ENCODE measurements at places on chromosomes 3 and 15.

DNA sequence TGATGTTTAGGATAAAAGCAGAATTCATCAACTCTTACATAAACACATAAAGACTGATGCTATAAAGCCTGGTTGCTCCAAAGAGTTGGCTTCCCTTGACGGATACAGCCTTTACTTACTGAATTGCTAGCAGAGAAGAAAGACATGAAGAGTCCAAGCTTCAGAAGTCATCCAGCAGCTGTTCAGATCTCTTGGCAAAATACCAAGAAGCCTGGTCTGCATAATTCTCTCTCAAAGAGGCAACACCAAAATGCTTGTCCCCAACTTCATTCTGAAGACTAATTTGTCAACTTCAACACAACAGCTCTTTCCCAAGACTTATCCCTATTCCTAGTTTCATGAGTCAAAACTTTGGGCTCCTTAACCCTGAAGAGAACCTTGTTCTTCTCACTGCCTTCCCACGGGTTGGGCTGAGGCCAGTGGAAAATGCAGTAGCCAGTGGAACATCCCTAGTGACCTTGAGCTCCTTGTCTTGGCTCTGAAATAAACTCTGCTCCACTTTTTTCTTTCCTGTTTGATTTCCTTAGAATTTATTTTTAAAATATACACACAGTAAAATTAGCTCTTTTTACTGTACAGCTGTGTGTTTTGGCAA is 119.2 kb upstream of the THBS1 start:
- no peak for DNase-seq

DNA sequence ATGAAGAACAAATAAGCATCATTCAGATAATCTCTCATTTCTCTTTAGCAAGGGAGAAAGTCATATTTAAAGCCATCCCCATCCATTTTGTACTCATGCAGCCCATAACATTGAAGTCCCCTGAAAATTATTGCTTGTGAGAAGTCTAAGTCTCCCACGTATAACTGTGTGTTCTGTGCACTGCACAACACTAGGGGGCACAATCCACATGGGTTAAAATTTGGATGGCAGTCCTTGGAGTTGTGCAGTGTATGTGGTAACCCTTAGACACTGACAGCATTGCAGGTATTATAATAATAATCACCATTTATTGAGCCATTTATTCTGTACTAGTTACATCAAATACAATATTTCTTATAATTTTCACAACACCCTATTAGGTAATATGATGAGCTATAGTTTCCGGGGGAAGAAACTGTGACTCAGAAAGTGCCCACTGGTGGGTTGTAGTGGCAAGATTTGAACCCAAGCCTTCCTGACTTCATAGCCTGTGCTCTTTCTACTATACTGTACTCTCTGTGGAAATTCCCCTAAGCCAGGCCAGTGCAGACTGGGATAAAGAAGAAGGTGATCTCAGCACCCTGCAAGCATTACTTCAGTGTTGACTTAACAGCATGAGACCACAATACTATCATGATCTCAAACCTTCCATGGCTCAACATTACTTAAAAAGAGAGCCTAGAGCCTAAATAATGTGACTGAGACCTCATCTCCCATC is 15.7 kb downstream of the KCNAB1 start:
- no peak for DNase-seq

- no peak for DNase-seq
Measured at GRCh38 chr3:8464668-8465067, 37.0 kb upstream of the LMCD1 start.

GRCh38 chr15:48566668-48567067 is 78.8 kb downstream of the FBN1 start:
- DNase-seq, result no peak

- peak; percentile 92 for DNase-seq
Measured at GRCh38 chr15:37100109-37100965, at the start of gene MEIS2. MEIS2 (minus strand) TSS chr15:37100549; CDS start chr15:37099466, 1,083 bp downstream.

- DNase-seq, result no peak
Measured at GRCh38 chr3:30944124-30944523, 49.7 kb upstream of the GADL1 start.

GRCh38 chr3:71578054-71578751 is 5.3 kb downstream of the FOXP1 start:
- no peak for DNase-seq

- no peak for DNase-seq
Measured at GRCh38 chr15:86555098-86555497, 475.4 kb downstream of the AGBL1 start.

GRCh38 chr3:59995563-59995962 is 945.7 kb upstream of the CFAP20DC start:
- no peak for DNase-seq

- DNase-seq, result no peak
Measured at GRCh38 chr3:161208931-161209330, 12.2 kb upstream of the NMD3 start.

GRCh38 chr3:66270288-66270687 is 49.5 kb downstream of the SLC25A26 start:
- no peak for DNase-seq

DNA sequence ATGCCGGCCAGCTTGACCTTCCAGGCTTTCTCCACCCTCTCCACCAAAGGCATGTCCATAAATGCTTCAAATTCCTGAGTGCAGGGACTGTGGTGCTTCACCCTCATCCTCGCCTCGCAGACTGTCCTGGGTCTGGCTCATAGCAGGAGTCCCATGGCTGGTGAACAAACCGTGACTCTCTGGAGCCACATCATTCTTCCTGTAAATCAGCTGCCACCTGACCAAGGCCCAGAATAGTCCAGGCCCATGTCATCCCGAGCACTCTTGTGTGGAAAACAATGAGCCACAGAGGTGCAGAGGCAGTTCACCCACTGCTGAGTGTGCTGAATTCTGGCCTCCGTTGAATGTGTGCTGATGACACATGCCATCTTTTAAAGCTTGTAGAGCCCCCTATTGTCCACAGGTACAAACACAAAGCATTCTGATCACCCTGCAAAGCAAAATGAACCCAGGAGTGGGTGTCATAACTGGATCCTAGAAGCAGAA is 68.6 kb downstream of the ABHD5 start:
- DNase-seq, result peak; percentile 88

DNA sequence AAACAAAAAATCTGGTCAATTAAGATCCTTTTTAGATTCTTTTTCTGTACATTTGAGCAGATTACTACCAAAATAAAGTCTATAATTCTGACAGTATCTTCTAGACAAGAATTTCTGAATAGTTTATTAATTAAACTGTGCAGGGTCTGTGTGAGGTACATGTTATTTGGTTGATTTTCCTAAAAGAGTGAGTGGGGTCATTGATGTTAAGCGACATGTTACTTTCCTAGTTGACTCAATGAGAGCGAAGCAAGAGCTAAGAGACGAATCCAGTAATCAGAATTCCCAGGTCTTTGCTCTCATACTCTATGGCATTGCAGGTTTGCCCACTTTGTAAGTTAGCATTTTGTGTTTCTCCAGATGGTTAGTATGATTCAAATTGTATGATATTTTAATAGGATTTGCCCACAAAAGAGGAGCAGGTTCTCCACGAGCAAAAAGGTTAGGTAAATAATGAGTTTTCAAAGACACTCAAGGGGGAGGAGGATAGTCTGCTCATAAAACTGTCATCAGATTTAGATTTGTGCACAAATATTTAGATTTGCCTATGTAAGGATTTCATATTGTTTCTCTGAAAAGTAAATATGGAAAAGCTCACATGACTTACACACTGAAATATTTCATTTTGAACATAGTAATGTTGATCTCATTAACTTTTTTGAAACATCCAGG is 217.2 kb upstream of the CGNL1 start:
- DNase-seq, result no peak

GRCh38 chr15:70357453-70357852 is 259.7 kb upstream of the TLE3 start:
- no peak for DNase-seq

- no peak for DNase-seq
Measured at GRCh38 chr3:197508461-197508860, 47.3 kb downstream of the BDH1 start.

- peak; percentile 38 for DNase-seq
Measured at GRCh38 chr3:74564560-74564959, 49.9 kb downstream of the CNTN3 start.

DNA sequence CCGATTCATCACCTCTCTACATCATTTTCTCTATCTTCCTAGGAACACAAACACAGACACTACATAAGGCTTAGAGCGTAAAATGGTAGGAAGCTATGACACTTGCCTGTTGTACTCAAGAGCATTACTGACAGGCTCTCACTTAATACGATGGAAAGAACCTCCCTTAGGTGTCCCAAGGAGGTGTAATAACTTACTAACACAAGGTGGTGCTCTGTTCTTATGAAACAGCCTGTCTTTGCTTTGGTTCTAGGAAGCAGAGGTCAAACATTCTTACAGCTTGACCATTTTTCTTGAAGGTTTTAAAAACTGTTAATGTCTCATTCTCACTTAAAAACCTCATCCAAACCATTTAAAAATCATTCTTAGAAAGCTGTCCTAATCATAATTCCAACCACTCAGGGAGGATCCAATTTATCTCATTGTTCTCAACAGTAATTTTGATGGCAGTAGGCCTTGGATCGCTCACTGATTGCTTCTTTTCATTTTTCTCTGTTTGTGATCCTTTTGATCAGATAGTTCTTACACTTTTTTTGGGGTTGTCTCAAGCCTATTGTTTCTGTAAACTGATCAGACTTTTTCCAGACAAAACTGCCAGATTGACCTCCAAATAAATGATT is 317.8 kb upstream of the AGTR1 start:
- peak; percentile 49 for DNase-seq

GRCh38 chr15:73633991-73634495 is 854 bp upstream of the NPTN start:
- DNase-seq, result peak; percentile 89

DNA sequence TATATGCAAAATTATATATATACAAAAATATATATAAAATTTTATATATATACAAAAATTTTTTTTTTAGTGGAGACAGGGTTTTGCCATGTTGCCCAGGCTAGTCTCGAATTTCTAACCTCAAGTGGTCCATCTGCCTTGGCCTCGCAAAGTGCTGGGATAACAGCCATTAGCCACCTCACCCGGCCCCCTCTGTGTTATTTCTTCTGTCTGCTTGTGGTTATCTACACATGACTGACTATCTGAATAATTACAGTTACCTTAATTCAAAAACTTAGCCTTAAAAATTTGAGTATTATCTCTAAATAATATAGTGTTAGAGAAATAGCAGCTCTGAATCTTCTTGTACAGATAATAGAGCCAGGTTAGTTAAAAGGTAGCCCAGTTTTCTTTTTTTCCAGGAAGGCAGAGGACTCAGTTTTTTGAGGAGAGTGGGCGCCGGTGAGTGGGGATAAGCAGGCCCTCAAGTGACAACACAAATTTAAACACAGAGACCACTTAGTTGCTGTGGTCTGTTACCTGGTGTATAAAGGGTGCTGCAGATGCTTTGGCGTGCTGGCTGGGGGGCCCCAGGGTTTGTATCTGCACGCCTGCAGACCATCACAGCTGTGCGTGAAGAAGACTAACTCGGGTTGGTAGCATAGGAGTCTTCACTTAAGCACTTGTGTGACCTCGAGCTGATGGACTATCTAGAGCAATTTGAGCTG is 83.7 kb downstream of the TRAK1 start:
- DNase-seq, result no peak

DNA sequence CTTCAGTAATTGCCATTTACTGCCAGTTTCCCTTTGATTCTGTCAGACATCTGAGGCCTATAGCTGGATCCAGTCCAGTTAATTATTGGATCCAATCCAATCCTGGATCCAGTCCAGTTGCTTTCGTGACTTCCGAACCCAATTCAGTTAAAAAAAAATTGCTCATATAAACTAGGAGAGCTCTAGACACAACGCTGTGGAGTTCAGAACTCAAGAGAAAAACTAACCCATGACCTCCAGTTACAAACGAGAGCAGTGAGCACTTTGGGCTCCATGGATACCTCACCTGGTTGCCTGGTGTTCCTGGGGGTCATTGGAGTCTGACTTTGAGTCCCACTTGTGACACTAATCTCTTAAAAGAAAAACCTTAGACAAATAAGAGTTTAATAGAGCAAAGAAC is 269.8 kb downstream of the THSD4 start:
- DNase-seq, result no peak

- no peak for DNase-seq
Measured at GRCh38 chr3:44042772-44043171, 198.9 kb upstream of the TOPAZ1 start.

GRCh38 chr3:120561251-120562045 is 34.7 kb upstream of the NDUFB4 start:
- DNase-seq, result peak; percentile 47

DNA sequence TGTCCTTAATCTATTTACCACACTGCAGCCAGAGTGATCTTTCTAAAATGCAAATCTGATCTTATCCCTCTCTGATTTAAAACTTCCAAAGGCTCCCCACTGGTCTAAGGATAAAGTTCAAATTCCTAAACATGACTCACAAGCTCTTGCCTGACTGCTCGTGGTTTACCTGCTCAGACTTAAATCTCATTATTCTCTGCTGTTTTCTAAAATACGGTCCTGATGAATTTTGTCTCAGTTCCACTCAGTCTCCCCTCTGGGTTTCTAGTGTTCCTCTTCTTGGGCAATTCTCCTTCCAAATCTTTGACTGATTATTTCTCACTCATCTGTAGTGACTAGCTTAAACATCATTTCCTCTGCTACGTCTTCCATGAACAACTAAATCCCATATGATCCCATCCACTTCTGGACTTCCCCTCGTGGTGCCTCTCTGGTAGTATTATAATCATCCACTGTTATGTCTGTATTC is 108.3 kb downstream of the P3H2 start:
- peak; percentile 10 for DNase-seq

GRCh38 chr3:39142067-39142466 is 11.3 kb downstream of the CSRNP1 start:
- DNase-seq, result no peak

- DNase-seq, result no peak
Measured at GRCh38 chr3:114308830-114309229, 15.0 kb downstream of the TIGIT start.

GRCh38 chr15:81530271-81530691 is 156.3 kb upstream of the TMC3 start:
- no peak for DNase-seq

- no peak for DNase-seq
Measured at GRCh38 chr15:39479911-39480310, 101.0 kb upstream of the THBS1 start.

DNA sequence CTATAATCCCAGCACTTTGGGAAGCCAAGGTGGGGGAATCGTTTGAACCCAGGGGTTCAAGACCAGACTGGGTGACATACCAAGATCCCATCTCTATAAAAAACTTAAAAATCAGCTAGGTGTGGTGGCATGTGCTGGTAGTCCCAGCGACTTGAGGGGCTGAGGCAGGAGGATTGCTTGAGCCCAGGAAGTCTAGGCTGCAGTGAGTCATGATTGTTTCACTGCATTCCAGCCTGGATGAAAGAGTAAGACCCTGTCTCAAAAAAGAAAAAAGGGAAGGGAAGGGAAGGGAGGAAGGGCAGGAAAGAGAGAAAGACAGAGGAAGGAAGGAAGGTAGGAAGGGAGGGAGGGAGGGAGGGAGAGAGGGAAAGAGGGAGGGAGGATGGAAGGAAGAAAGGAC is 133.7 kb upstream of the LRRN1 start:
- no peak for DNase-seq

GRCh38 chr3:97464035-97464434 is 300.5 kb upstream of the ARL6 start:
- no peak for DNase-seq

- DNase-seq, result no peak
Measured at GRCh38 chr3:46520531-46520930, 22.8 kb downstream of the RTP3 start.
